NCI-H187 (cell line): ENCODE measurements at places on chromosomes 7 and 10.

DNA sequence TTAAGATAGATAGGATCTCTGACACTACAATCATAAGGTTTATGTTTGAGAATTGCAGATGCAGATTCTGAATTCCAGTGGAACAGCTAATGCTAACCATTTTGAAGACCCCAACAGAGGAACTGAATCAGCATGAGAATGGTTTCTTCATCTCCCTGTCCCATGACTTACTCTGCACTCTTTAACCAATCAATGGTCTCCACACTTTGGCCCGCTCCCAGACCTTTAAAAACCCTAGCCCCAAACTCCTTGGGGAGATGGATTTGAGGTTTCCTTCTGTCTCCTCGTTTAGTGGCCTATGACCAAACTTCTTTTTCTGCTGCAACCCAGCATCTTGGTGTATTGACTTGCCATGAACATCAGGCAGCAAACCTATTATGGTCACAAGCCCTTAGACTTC lies 804.9 kb downstream of the LRMDA start:
- DNase-seq = no peak

GRCh38 chr10:78284381-78284780 lies 250.7 kb downstream of the RPS24 start:
- no peak for DNase-seq

DNA sequence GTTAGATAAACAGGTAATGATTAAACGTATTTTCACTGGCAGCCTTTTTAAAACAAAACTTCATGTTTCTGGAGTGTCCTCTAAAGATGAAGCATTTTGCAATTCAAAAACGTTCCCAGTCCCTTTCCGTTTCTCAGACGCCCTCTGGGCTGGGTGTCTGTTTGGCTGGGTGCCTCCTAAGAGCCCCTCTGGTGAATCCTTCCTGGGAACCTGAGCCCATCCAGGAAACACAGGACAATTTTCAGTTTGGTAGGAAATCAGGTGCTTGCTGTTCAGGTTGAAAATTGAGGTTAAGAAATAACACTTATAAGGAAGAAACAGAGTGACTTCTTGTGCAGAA lies 76.7 kb downstream of the CHN2 start:
- no peak for DNase-seq

DNA sequence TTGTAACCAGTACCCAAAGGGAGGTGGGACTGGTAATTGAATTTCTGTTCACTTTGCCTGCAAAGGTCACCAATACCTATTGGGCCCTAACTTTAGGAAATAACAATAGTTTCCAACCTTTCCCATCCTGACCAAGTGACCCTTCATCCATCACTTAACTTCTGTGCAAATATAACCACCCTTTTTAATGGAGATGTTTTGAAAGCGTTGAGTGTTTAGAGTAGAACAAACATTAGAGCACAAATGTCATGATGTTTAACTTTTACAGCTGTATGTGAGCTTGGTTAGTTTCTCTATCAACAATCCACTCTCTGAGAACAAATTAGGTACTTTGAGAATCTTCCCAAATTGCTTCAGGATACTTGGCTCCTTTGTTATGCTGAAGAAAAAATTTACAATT lies 66.4 kb downstream of the MET start:
- no peak for DNase-seq

- DNase-seq = no peak
Observed at GRCh38 chr7:7443806-7444350, 91.8 kb downstream of the COL28A1 start.

GRCh38 chr7:178444-178843 lies 13.9 kb upstream of the FAM20C start:
- no peak for DNase-seq

- no peak for DNase-seq
Observed at GRCh38 chr10:46223064-46223480, 63.7 kb upstream of the ANTXRL start.

- DNase-seq = no peak
Observed at GRCh38 chr7:84549409-84549808, 354.8 kb upstream of the SEMA3A start.

GRCh38 chr7:151895008-151895630 lies 18.2 kb upstream of the PRKAG2 start:
- peak; percentile 89 for DNase-seq

DNA sequence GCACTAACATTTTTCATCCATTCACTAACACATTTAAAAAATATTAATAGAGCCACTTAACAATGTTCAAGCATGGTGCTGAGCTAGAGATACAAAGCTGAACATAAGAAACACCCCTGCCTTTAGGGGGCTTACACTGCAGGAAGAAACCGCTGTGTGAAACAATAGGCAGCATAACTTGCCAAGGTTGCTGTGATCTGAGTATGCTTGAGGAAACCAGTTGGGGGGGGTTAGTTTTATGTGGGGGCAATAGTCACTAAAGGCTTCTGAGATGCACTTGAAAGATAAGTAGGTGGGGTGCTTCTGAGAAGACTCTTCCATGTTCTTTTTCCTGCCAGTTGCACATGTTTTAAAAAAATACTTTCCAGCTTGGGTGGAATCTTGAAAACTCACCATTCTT lies 2.8 kb downstream of the RBM17 start:
- DNase-seq = no peak

GRCh38 chr10:35993591-35994515 lies 351.8 kb upstream of the FZD8 start:
- DNase-seq = no peak

GRCh38 chr7:30285536-30286284 lies 1.3 kb downstream of the ZNRF2 start:
- no peak for DNase-seq

DNA sequence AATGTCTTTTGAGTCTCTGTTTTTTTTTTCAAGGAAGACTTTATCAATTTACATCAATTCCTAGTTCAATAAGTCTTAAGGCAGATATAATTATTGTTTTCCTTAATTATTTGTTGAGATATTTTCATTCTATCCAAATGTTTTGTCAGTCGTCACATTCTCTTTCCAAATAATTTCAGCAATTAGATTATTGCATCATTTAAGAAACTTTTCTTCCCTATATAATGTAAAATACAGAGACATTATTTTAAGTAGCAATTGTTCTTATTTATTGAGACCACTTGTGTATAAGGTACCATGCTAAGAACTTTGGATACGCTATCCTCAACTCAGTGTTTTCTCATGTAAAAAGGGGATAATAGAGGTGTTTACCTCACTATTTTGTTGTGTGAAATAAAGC lies 38.1 kb upstream of the GNAT3 start:
- no peak for DNase-seq

GRCh38 chr10:125021686-125022344 lies 79.9 kb downstream of the ZRANB1 start:
- DNase-seq = no peak
